ENCODE measurements at places on chromosomes 11 and 22.
A peak's percentile ranks its signal among the peaks of the same experiment; 100 is the strongest.

- DNase-seq: no peak
Observed at GRCh38 chr22:33227791-33228190, 169.6 kb upstream of the SYN3 start.

DNA sequence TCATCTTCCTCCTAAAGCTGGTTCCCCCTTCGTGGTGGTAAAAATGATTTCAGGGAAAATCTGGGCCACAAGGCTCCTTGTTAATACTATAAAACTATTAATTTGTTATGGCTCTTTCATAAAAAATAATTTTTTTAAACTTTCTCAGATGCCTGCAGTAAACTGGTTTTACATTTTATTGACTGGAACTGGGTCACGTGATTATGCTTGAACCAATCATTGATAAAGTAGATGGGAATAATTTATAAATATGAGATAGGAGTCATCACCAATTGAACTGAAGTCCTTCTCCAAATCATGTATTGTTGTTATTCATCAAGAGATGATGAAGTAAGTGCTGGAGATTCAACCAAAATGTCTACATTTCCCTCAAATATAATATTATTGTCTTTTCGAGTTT lies 138.4 kb downstream of the SLC17A6 start:
- DNase-seq: no peak

GRCh38 chr11:133732109-133732674 lies 113.1 kb downstream of the SPATA19 start:
- DNase-seq: no peak

GRCh38 chr11:73597336-73597955 lies 466 bp downstream of the FAM168A start:
- no peak for DNase-seq

DNA sequence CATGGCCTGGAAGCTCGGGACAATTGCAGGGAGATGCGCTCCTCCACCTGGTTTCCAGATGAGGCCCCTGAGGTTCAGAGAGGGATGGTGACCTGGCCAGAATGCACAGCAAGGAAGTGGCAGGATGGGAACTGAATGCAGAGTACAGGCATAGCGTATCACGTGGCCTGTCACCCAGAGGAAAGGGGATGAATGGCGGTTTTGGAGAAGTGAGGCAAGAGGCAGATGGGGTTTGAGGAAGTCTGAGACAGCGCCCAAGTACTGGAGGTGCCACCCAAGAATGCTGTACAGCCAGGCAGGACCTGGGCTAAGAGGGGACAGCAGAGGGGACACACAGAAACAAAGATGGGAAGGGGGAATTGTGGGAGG lies 4.9 kb downstream of the RAB3IL1 start:
- DNase-seq: no peak

DNA sequence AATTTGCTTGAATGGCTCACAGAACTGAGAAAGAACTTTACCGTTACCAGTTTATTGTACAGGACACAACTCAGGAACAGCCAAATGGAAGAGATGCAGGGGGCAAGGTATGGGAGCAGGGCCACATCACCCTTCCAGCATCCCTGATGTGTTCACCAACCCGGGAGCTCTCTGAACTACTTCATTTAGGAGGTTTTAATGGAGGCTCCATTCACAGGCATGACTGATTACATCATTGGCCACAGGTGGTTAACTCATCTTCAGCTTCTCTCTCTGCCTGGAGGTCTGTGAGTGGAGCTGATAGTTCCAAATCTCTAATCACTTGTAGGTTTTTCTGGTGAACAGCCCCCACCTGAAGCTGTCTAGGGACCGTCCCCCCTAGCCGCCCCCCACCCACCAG lies 83.5 kb downstream of the SLC36A4 start:
- DNase-seq: no peak

DNA sequence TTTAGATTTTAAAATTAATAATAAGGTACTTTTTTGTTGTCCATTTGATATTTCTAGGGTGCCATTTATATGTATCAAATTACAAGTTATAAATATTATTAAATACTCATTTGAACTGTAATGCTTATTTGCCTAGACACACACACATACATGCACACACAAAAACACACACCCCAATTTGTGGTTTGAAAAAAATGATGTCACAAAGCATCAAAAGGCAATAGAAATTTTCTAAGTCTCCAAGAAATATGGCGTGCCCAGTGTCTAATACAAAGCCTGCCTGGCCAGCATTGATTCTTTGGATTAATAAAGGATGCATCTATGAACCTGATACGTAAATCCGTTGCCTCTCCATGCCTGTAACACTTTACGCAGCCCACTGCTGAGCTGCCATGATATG lies 252.8 kb upstream of the BLID start:
- no peak for DNase-seq

GRCh38 chr22:48902983-48903650 lies 924.6 kb downstream of the BRD1 start:
- no peak for DNase-seq

DNA sequence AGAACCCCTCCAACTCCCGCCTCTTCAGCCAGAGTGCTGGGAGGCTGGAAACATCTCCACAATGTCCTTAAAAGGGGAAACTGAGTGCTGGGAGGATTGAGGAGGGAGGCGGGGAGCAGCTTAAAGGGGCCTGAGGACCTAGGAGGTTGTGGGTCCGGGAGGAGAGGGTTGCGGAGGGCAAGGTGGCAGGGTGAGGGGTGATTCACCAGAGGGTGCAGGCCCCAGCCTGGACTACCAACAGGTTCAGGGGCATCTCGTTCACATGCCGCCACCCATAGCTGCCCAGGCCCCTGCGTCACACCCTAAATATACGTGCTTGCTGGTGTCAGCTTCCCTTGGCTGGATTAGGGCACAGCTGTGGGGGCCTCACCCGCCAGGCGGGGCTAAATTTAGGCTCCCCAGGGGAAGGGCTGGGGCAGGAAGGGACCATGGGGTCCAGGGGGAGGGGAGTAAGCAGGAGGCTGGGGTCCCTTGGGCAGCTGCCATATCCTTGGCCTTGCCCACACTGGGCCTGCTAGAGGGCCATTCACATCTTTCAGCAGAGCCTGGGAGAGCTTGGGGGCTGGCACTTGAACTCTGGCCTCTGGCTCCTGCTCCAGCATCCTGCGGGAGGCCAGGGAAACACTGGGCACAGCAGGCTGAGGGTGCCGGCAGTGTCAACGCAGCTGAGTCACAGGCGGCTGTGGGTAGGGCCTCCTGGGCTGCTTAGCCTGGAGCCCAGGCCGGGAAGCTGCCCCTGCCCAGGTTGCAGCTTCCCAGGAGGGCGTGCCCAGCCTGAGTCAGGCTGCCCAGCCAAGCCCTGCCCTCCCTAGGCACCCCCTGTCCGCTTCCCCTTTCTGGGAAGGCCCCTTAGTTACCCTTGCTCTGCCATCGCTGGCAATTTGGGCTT lies 1.3 kb downstream of the EHBP1L1 start:
- no peak for DNase-seq

- DNase-seq: no peak
Observed at GRCh38 chr11:83057721-83058120, 14.0 kb downstream of the RAB30 start.

DNA sequence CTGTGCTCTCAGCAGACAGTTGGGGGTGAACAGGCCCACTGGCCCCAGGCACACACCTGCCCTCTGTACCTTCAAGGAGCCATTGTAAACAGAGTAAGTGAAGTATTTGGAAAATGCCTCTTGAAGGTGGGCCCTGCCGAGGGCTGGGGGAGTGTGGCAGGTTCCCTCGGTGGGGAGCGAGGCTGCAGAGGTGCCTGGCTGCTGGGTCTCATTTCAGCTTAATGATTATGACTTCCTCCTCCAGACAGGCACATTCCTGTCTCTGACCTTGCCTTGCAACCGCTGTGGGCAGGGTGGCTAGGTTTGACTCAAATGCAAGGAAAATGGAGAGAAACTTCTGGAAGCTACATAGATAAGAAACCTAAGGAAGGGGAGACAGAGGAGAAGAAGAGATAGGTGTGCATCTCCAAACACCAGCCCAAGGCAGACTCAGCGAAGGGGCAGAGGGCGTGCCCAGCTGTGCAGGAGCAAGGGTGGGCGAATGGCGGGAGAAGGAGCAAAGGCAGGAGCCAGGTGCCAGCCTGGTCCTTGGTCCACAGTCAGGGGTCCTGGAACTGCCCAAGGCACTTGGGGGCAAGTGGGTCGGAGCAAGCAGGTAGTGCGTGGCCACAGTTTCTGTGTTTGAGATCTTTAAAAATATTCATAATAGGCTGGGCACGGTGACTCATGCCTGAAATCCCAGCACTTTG lies 14.0 kb downstream of the GRAMD4 start:
- no peak for DNase-seq

DNA sequence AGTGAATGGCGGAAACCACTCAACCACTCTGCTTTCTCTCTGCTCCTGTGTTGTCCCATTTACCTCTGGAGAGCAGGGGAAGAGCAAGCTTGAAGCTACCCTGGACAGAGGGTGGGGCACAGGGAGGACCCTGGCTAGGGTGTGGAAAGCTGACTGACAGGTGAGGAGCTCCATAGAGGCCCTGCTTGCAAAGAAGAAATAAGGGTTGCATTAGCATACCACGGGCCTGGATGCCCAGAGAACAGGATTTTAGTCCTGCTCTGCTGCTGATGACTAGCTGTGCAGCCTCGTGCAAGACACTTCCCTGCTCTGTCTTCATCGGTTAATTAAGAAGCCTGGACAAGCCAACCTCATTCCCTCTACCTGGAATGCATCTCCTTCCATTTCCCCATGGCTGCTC lies 135.0 kb downstream of the BUD13 start:
- DNase-seq: peak; percentile 38

GRCh38 chr11:7098235-7098832 lies 9.5 kb downstream of the RBMXL2 start:
- peak; percentile 5 for DNase-seq

- DNase-seq: no peak
Observed at GRCh38 chr11:114031246-114031966, 28.1 kb upstream of the ZBTB16 start.

GRCh38 chr11:75422248-75423231 lies 10.5 kb downstream of the KLHL35 start:
- DNase-seq: no peak

DNA sequence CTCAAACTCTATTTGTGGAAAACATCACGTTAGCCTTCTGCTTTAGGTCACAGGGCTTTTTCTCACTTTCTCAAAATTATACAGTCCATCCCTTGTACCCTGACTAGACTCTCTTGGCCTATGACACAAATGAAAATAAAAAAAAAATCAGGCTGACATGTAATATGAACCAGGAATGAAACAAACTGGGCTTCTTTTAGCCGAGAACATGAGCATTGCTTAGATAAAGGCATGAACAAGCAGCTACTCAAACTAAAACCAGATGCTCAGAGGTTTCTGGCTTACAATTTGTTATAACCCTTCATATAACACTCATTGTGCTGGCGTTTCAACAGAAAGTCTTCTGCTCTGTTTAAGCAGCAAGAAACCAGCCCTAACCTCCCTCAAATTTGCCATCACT lies 265.5 kb upstream of the NARS2 start:
- DNase-seq: no peak

- DNase-seq: no peak
Observed at GRCh38 chr11:130514316-130514715, 65.9 kb downstream of the ADAMTS15 start.

DNA sequence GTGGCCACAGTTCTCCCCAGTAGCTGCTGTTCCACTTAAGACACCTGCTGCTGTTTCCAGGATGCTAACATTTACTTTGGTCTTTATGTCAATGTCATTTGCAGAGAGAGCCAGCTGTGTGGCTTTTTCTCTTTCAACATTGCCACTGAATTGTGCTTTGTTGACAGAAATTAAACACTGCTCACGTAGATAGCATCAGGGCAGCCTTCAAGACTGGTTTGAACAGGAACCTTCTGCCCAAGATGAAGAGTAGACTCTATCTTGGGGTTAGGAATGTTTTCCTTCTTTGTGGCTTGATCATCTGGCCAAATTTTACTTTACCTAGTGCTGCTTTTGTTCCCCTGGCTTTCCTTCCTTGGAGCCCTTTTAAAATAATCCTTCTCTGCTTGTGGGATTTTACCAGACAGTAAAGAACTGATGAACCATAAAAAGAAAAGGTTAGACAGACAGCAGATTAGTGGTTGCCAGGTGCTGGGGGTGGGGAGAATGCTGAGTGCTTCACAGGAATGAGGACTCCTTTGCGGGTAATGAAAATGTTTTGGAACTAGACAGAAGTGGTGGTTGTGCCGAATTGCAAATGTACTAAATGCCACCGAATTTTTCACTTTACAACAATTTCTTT lies 22.7 kb upstream of the XBP1 start:
- peak; percentile 52 for DNase-seq

DNA sequence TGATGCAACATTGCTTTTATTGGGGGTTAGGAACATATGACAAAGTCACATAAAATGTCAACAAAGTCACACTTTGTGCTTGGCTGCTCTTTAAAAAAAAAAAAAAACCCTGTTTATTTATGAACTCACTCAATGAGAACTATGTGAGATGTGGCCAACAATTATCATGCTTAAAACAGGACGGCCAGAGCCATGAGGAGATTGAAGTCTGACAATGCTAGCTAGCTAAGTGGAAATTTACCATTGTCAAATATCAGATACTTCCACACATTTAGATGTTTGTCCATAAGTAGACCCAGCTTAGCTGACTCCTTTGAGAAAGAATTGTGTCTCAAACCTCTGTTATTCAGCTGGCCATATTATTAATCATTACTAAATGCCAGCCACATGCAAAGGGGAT lies 26.9 kb downstream of the BLID start:
- DNase-seq: no peak

- no peak for DNase-seq
Observed at GRCh38 chr11:67648796-67649613, 1.5 kb downstream of the ACY3 start.

DNA sequence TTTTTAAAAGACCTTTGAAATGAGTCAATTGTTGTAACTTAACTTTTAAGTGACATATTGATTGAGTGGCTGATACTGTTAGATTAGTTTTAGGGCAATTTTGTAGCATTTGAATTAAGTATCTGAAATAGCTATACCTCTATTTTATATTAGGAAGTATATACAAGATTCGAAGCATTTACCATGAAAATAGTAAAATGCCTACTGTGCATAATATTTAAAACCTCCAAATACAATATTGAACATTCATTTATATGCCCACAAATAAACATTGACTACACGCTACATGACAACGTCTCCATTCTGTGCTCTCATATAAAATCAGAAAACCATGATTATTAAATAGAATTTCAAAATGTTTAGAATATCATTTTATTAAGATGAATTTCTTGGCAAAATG lies 14.5 kb downstream of the SOX6 start:
- DNase-seq: no peak

DNA sequence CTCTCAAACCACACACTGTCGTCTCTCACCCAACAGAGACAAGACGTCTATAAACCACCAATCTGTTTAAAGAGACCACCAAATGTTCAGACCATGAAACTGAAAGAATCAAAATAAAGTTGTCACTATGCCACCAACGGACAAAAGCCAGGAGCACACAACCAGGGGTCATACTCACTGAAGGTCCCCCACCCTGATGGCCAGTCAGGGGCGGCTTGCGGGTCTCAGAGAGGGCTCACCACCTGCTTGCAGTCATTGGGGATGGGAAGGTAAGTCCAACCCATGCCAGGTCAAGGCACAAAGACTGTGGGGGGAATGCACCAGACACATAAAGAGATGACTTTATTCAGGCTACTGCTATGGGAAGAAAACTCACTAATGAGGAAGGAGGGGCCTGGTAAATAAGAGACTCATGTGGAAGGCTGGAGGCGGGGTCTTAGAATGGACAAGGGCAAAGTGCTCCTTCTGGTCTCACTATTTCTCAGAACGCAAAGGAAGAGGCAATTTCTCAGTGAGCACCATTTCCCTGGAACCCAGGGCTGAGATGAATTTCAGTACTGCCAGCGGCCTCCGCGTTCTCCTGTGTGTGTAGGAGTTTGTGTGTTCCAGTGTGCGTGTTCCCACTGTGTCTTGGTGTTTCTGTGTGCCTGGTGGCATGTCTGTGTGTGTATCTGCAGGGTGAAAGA lies 17.3 kb downstream of the SCARF2 start:
- DNase-seq: no peak

GRCh38 chr22:33409079-33409478 lies 350.9 kb upstream of the SYN3 start:
- no peak for DNase-seq
